ENCODE measurements at places on chromosomes 11 and 22. TPM values are rescaled to one million over a fixed set of nuclear protein-coding genes. Genes with fewer than 3 reads are reported as not detected.
A peak's percentile ranks its signal among the peaks of the same experiment; 100 is the strongest.

The BUD13 gene
- total RNA-seq = 16.2 TPM

The KRTAP5-8 gene
- total RNA-seq = 0.42 TPM

The LMNTD2 gene
- 7.2 TPM for total RNA-seq

The TUB gene
- total RNA-seq = not detected

The MUC15 gene
- total RNA-seq = not detected

The XKR3 gene
- total RNA-seq = not detected

The OR6A2 gene
- not detected for total RNA-seq

The APOA1 gene
- total RNA-seq = 0.81 TPM

The INS gene
- not detected for total RNA-seq

The PRSS23 gene
- total RNA-seq = 0.11 TPM

The LYVE1 gene
- not detected for total RNA-seq

The ZBTB16 gene
- total RNA-seq = 1.3 TPM

GRCh38 chr11:83162377-83162776 is 5.4 kb downstream of the PCF11 start:
- no peak for DNase-seq
- peaks cover 61% of the 10 kb centered on the region for H3K4me1 ChIP-seq
- peaks cover 17% of the 10 kb centered on the region for H3K36me3 ChIP-seq
- H3K27me3 ChIP-seq = no peaks in the 10 kb centered on the region

- peak overlapping the region; percentile 97 for H3K27ac ChIP-seq
- no peak overlapping the region for H3K4me3 ChIP-seq
- H3K36me3 ChIP-seq = peaks cover 8% of the 10 kb centered on the region
- no peaks in the 10 kb centered on the region for H3K27me3 ChIP-seq
- H3K4me1 ChIP-seq = no peaks in the 10 kb centered on the region
Observed at GRCh38 chr22:21701384-21701971, 34.1 kb downstream of the YPEL1 start.

DNA sequence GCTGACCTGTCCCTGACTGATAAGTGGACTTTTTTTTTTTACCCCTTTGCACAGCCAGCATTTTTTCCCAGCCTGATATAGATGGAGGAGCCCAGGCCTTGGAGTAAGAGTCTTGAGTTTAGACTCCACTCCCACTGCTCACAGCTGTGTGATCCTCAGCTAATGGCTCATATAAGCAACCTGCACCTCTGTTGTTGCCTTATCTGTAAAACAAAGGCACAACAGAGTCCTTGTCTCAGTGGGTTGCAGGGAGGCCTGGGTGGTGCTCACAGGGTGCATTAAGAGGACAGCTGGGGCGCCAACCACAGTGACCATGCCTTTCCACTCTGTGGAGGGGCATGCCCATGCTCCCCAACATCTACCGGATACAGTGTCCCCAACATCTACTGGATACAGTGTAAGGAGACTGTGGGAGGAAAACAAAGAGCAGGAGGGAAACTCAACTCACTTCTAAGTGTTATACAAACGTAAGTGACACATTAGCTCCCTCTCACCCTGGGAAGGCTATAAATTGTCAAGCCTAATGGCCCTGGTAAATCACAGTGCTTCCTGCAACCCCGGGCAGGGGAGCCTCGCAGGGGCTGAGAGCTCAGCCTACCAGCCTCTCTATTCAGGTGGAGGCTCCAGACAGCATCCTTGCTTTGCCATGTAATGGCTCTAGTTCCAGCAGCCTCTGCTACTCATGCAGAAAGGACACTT is 109.5 kb downstream of the TENM4 start:
- H3K36me3 ChIP-seq = no peaks in the 10 kb centered on the region
- no peaks in the 10 kb centered on the region for H3K4me1 ChIP-seq
- no peak overlapping the region for H3K27ac ChIP-seq
- H3K4me3 ChIP-seq = no peak overlapping the region
- DNase-seq = no peak
- H3K27me3 ChIP-seq = peaks cover 1% of the 10 kb centered on the region

- H3K27me3 ChIP-seq = peaks cover 9% of the 10 kb centered on the region
- H3K4me1 ChIP-seq = no peaks in the 10 kb centered on the region
- H3K27ac ChIP-seq = no peak overlapping the region
Observed at GRCh38 chr11:19819148-19819547, 106.5 kb downstream of the NAV2 start.

GRCh38 chr11:21472261-21472660 is 720.6 kb upstream of the ANO5 start:
- no peak for DNase-seq
- H3K4me1 ChIP-seq = no peaks in the 10 kb centered on the region
- no peak overlapping the region for H3K4me3 ChIP-seq
- H3K27ac ChIP-seq = no peak overlapping the region
- H3K36me3 ChIP-seq = no peaks in the 10 kb centered on the region

GRCh38 chr22:29079218-29079901 is 6.5 kb downstream of the KREMEN1 start:
- DNase-seq = no peak
- peaks cover 58% of the 10 kb centered on the region for H3K27me3 ChIP-seq
- no peaks in the 10 kb centered on the region for H3K36me3 ChIP-seq
- H3K4me1 ChIP-seq = peaks cover 11% of the 10 kb centered on the region
- H3K4me3 ChIP-seq = no peak overlapping the region

DNA sequence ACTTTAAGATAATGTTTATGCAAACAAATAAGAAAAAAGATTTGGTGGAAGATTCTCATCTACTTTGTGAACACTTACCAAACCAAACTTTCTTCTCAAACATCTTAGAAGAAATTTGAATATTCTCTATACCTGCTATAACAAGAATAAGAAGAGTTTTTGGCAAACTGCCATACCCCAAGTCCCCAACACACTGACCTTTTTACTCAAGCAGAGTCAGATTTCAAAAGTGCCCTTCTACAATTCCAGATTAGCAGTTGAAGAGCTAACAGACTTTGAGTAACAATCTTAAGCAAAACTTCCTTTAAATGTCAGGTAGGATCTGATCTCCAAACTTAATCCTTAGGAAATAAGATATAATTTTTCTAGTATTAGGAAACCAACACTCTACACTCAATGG is 33.9 kb downstream of the TSG101 start:
- H3K27ac ChIP-seq = peak overlapping the region; percentile 36
- H3K36me3 ChIP-seq = peaks cover 29% of the 10 kb centered on the region
- DNase-seq = no peak
- no peaks in the 10 kb centered on the region for H3K27me3 ChIP-seq
- H3K4me1 ChIP-seq = peaks cover 5% of the 10 kb centered on the region
- H3K4me3 ChIP-seq = no peak overlapping the region

DNA sequence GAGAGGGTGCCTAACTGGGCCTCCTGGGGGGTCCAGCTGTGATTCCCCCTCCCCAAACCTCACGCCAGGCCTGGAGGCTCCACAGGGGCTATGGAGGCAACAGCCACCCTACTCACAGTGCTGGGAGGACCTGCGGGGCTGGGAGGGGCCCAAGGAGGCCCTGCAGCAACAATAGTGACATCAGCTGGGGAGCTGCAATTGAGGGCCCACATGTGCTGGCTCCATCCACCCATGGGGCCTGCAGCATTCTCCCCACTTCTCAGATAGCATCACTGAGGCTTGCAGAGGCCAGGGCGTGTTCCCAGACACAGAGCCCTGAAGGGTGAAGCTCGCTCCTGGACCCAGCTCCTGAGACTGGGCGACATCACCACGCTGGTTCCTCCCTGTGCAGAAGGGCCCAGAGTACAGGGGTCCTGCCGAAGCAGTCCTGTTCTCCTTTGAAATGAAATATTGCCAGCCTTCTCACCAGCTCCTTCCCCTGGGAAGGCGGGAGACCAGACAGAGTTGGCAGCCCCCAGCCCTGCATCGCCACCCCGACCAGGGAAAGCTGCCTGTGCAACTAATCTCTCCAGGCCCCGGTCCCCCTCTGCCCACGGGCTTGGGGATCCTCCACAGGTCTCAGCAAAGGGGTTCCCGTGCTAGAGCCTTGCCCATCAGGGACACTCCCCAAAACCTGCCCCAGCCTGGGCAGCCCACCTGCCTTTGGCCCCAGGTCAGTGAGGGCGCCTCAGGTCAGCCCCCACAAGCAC is 8.9 kb upstream of the TBX1 start:
- no peak for DNase-seq
- H3K4me1 ChIP-seq = peaks cover 5% of the 10 kb centered on the region
- H3K27ac ChIP-seq = no peak overlapping the region
- no peaks in the 10 kb centered on the region for H3K36me3 ChIP-seq

- no peaks in the 10 kb centered on the region for H3K36me3 ChIP-seq
- H3K4me3 ChIP-seq = no peak overlapping the region
- peaks cover 5% of the 10 kb centered on the region for H3K27me3 ChIP-seq
- no peaks in the 10 kb centered on the region for H3K4me1 ChIP-seq
- DNase-seq = no peak
Observed at GRCh38 chr22:27238935-27239510, 562.5 kb downstream of the MN1 start.

- peaks cover 7% of the 10 kb centered on the region for H3K27me3 ChIP-seq
- no peaks in the 10 kb centered on the region for H3K4me1 ChIP-seq
- H3K36me3 ChIP-seq = no peaks in the 10 kb centered on the region
- DNase-seq = no peak
Observed at GRCh38 chr11:115873813-115874212, 369.6 kb upstream of the CADM1 start.

- H3K4me1 ChIP-seq = no peaks in the 10 kb centered on the region
- no peak for DNase-seq
- no peaks in the 10 kb centered on the region for H3K36me3 ChIP-seq
- H3K27me3 ChIP-seq = peaks cover 3% of the 10 kb centered on the region
Observed at GRCh38 chr22:38347181-38347943, 30.1 kb upstream of the CSNK1E start.

DNA sequence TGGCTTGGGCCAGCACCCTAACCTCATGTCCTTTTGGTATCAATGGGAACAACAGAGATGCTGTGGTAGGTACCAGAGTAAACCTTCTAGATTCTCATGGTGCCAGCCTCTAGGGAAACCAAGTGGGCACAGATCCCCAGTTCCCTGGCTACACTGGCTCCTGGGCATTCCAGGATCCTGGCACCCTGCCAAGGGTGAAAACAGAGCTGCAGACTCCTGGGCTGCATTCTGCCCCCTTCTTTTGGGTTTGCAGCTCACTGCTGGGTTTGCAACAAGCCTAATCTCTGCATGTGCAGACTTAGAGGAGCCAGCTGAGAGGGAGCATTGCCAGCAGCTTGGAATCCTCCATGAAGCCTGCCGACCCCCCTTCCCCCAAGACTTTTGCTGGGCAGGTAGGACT is 30.6 kb downstream of the PRDM11 start:
- peaks cover 9% of the 10 kb centered on the region for H3K36me3 ChIP-seq
- no peak overlapping the region for H3K4me3 ChIP-seq
- peaks cover 17% of the 10 kb centered on the region for H3K27me3 ChIP-seq
- H3K4me1 ChIP-seq = peaks cover 20% of the 10 kb centered on the region
- H3K27ac ChIP-seq = no peak overlapping the region

- H3K4me3 ChIP-seq = no peak overlapping the region
- DNase-seq = no peak
- no peaks in the 10 kb centered on the region for H3K36me3 ChIP-seq
- peaks cover 18% of the 10 kb centered on the region for H3K27me3 ChIP-seq
- H3K27ac ChIP-seq = no peak overlapping the region
Observed at GRCh38 chr11:2325123-2325522, 23.3 kb downstream of the TSPAN32 start.

GRCh38 chr11:62575156-62575555 is 1.5 kb upstream of the EEF1G start:
- peak overlapping the region; percentile 97 for H3K4me3 ChIP-seq
- H3K36me3 ChIP-seq = peaks cover 10% of the 10 kb centered on the region
- DNase-seq = no peak
- H3K27ac ChIP-seq = peak overlapping the region; percentile 98
- H3K27me3 ChIP-seq = no peaks in the 10 kb centered on the region

DNA sequence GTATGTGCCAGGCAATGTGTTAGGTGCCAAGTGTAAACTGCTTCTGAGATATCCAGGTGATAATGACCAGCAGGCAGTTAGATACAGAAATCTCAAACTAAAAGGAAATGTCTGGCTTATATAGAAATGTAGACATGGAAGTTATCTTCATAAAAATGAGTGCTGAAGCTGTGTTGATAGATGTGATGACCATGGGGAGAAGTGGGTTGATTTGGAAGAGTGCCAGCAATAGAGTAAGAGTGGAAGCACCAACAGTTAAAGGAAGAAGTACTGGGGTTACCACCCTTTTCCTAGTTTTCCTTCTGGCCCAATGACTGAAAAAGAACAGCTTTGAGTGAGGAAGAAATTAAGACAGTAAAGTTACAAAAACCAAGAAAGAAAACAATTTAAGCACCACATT is 68.5 kb downstream of the C2CD3 start:
- DNase-seq = no peak
- H3K4me3 ChIP-seq = no peak overlapping the region
- peaks cover 7% of the 10 kb centered on the region for H3K4me1 ChIP-seq
- peaks cover 86% of the 10 kb centered on the region for H3K36me3 ChIP-seq

- DNase-seq = no peak
- peaks cover 39% of the 10 kb centered on the region for H3K27me3 ChIP-seq
- H3K4me3 ChIP-seq = no peak overlapping the region
- peaks cover 28% of the 10 kb centered on the region for H3K4me1 ChIP-seq
- H3K36me3 ChIP-seq = peaks cover 1% of the 10 kb centered on the region
Observed at GRCh38 chr11:72241291-72241781, 2.6 kb downstream of the PHOX2A start.

DNA sequence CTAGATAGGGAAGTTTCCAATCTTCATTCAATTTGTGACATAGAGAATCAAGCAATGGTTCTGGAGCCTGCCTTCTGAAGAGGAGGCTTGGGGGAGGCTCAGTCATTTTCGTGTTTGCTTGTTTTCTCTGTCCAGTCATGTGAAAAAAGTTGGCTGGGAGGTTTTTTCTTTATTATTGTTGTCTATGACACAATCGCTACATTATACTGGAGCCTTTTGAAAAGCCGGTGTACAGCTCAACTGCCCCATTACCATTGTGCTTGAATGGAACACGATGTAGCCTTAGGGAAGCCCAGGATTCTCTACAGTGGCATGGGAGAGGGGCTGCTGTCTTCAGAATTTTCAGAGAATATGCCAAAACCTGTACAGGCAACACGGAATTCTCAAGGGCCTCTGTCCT is 57.9 kb upstream of the NCAM1 start:
- H3K4me3 ChIP-seq = no peak overlapping the region
- no peaks in the 10 kb centered on the region for H3K36me3 ChIP-seq
- no peaks in the 10 kb centered on the region for H3K4me1 ChIP-seq
- no peak overlapping the region for H3K27ac ChIP-seq
- DNase-seq = no peak
- H3K27me3 ChIP-seq = peaks cover 3% of the 10 kb centered on the region

DNA sequence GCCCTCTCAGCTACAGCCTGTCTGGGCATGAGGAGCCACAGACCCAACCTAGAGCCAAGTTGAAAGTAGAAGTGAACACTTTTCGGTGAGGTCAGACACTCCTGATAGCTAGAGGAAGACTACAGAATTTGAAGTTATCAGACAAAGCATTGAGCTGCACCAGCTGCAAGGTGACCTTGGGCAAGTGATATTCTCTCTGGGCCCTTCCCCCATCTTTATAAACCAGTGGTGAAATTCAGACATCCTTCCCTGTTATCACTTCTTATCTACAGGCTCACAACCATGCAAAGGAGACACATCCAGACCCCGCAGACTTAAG is 8.0 kb upstream of the PMM1 start:
- H3K4me3 ChIP-seq = no peak overlapping the region
- no peak for DNase-seq
- peaks cover 25% of the 10 kb centered on the region for H3K36me3 ChIP-seq
- H3K27me3 ChIP-seq = no peaks in the 10 kb centered on the region

All from naive thymus-derived CD8-positive, alpha-beta T cell (primary cell).